ENCODE measurements at places on chromosomes 7 and 10. TPM values are rescaled to one million over a fixed set of nuclear protein-coding genes. Genes with fewer than 3 reads are reported as not detected.

UCN3 gene
- not detected for total RNA-seq

GRCh38 chr10:95604630-95605029, 43.5 kb upstream of the SORBS1 start:
- H3K4me3 ChIP-seq: no peak overlapping the region
- H3K4me1 ChIP-seq: no peaks in the 10 kb centered on the region
- H3K27me3 ChIP-seq: peaks cover 3% of the 10 kb centered on the region
- H3K27ac ChIP-seq: peak overlapping the region; percentile 20
- H3K36me3 ChIP-seq: peaks cover 16% of the 10 kb centered on the region

CLEC2L gene
- not detected for total RNA-seq

PODXL gene
- total RNA-seq: 8.3 TPM

DNA sequence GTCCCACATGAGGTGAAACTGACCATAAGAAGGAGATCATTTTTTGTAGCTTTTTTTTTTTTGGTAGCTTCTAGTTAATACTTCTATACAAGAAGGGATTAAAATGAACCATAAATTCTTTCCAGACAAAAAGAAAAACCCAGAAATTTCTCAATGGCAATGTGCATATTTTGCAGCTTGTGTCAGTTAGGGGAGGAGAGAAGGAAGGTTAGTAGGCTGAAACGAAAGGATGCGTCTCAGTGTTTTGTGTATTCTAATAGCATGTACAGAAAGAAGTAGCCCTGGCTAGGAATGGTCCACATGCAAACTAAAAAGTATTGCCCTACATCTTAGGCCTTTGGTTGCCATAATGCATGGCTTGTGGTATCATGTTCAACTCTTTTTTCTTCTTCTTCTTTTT, 90.6 kb downstream of the CACNB2 start:
- H3K27ac ChIP-seq: no peak overlapping the region
- no peak overlapping the region for H3K4me3 ChIP-seq
- no peaks in the 10 kb centered on the region for H3K36me3 ChIP-seq
- H3K27me3 ChIP-seq: no peaks in the 10 kb centered on the region
- peaks cover 41% of the 10 kb centered on the region for H3K4me1 ChIP-seq
